ENCODE measurements at places on chromosomes 12 and 14.

GRCh38 chr12:5034603-5035002, 9.1 kb upstream of the KCNA5 start:
- DNase-seq, result no peak

DNA sequence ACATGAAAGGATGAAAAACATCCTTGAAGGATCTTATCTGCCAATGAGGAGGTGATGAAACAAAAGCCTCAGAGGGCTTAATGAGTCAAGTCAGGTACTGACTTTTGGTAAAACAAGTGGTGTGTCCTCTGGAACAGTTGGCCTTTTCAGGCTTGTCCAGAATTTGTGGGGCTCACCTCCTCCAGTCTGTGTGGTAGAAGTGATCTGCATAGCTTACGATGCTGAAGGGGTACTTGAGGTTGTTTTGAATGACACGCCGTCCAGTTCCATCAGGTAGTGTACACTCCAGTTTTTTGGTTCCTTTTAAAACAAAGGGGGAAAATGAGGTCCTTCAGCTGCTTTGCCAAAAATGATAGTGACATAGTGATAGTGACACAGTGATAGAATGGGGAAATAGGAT, 17.0 kb downstream of the RTRAF start:
- no peak for DNase-seq

GRCh38 chr12:57225680-57226210, 3.8 kb upstream of the SHMT2 start:
- no peak for DNase-seq

- DNase-seq, result no peak
Observed at GRCh38 chr14:31207287-31207754, 272 bp downstream of the HECTD1 start.

DNA sequence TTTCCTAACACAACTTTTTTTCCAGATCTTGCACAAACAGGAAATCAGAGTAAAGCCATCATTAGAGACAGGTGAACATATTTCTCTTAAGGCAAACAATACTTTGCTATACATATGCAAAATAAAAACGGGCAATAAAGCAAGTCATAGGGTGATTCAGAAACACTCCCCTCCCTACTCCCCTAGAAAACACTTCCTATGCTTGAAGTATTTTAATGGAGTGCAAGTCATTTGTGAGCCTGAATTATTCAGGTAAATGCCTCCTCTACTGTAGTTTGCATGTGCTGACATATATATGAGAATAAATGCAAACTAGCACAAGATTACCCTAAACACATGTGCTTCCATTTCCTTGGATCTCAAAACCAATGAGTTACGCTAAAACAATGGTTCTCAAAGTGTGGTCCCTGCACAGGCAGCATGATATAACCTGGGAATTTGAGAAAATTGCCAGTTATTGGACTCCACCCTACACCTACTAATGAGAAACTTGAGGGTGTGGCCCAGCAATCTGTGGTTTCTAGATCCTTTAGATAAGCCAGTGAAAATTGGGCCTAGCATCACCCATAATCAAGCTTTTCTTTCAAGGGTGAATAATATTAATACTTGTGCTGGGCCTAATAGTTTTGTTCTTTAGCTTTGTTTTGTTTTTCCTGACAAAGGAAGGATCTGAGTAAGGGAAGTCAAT, 159.7 kb upstream of the BMP4 start:
- DNase-seq, result no peak

GRCh38 chr12:67609226-67609870, 39.2 kb upstream of the DYRK2 start:
- DNase-seq, result no peak

DNA sequence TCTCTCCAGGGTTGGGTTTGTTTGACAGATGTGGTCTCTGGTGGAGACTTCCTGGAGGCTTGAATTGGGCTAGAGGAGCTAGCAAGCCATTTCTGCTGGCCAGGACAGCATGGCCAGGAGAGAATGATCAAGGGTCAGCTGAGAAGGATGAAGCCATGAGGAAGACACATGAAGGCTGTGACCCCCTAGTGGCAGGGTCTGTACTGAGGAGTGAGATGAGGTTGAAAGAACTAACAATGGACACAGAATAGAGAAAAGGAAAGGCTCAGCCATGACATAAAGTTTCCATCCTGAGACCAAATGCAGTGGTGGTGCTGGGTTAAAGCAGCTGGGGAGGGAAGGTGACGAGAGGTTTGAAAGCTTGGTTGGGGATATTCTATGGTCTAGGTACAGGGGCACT, 89.9 kb downstream of the NT5DC3 start:
- DNase-seq, result no peak

DNA sequence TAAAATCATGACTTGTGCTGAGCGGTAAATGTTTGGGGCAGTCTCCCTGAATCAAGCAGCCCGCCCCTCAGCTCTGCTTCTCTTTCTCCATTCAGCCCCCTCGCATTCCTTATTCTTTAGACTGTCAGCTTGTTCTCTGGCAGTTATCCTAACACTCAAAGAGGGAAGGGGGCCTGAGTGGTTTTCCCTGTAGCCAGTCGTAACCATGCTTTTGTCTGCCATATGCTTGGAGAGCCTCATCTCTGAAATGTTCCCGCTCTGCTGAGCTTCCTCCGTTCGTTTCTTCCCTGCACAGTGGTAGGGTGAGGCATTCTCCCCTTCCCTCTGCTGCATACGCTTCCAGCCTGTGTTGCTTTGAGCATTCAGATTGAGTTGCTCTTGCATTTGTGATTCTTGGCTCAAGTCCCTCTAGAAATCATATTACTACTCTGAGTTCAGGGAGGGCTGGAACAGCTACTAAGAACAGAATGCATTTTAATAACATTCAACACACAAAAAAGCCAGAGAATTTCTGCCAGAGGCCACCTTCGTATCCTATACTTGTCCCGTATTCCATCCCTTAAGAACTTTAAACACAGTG, 119.7 kb downstream of the FBXL14 start:
- no peak for DNase-seq

- no peak for DNase-seq
Observed at GRCh38 chr14:35159742-35160409, 37.5 kb downstream of the PRORP start.

- no peak for DNase-seq
Observed at GRCh38 chr12:131494741-131495524, 216.0 kb upstream of the SFSWAP start.

- DNase-seq, result no peak
Observed at GRCh38 chr14:64640839-64641238, 63.4 kb upstream of the PLEKHG3 start.

DNA sequence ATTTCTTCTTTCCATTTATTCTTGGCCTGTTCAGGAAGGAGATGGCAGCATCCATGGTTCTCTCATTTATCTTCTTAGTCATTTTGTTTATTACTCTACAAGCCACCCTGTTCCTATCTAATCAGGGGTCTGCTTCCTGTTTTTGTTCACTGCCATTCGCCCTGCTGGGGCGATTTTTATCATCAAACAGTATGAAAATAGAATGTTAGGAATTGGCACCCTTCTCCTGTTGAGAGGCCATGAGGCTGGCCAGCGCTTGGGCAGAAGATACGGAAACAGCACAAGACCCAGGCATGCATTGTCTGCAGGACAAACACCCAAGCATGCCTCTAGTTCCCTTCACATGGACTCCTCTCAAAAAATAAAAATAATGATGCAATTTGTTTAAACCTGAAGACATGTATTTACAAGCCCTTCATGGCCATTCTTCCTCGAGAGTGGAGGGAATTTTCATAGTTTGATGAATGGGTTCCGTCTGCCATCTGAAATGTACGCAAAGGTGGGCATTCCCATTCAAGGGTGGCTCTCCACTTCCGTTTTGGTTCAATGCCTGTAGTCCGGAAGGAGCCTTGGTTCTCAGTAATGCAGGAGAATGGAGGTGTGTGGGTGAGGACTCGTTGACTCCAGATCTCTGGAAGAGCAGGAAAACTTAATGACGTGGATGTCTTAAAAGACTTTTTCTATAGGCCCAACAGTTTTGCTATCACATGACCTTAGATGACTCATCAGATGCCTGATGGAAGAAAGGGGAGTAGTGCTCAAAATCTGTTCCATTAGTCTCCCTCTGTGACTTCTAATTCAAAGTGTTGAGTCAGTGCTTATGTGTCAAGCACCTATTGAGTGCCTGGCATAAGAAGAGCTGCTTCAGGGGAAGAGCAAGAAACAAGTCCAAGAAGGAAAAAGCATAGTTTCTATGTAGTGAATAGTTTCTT, 252.4 kb upstream of the TBX3 start:
- no peak for DNase-seq

Data from dorsolateral prefrontal cortex (tissue), 122 donors.